ENCODE measurements at places on chromosomes 11 and 22.

GRCh38 chr22:19410941-19411689, 20.4 kb downstream of the HIRA start:
- DNase-seq: no peak

GRCh38 chr11:67272327-67273259, 6.3 kb downstream of the GRK2 start:
- no peak for DNase-seq

GRCh38 chr22:50049299-50050195, 8.6 kb downstream of the TTLL8 start:
- no peak for DNase-seq

- DNase-seq: no peak
These were observed 45.0 kb downstream of the SMCO4 start for GRCh38 chr11:93498161-93498560.

DNA sequence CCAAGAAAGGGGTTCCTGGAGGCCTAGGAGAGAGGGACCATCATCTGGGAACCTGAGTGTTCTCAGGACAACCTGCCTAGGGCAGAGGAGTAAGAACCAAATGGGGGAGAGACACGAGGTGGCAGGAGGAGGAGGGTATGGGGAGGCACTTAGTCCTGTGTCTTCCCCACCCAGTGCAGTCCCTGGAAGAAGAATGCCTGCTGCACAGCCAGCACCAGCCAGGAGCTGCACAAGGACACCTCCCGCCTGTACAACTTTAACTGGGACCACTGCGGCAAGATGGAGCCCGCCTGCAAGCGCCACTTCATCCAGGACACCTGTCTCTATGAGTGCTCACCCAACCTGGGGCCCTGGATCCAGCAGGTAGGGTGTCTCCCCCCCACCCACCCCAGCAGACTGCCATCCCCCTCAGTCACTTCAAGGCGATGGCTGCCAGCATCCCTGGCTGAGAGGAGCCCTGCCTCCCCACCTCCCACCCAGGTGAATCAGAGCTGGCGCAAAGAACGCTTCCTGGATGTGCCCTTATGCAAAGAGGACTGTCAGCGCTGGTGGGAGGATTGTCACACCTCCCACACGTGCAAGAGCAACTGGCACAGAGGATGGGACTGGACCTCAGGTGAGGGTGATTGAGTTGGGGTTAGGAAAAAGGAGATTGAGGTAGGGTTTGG, 3.7 kb upstream of the INPPL1 start:
- no peak for DNase-seq

DNA sequence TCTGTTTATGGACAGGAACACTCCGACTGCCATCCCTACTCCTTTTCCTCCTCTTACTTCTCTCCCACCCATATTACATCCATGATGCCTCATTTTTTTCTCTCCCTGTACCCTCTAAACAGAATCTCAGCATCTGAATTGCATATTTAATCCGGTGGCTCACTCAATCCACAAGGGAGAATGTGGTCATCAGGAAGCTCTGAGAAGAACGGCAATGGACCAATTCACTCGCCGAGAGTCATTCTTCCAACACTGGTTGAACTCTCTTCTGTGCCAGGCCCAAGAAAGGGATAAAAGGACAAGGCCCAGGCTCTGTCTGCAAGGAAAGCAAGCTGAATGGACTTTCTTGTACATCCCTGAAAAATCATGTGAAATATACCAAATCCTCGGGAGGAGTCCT, 15.9 kb downstream of the MAP6 start:
- no peak for DNase-seq

DNA sequence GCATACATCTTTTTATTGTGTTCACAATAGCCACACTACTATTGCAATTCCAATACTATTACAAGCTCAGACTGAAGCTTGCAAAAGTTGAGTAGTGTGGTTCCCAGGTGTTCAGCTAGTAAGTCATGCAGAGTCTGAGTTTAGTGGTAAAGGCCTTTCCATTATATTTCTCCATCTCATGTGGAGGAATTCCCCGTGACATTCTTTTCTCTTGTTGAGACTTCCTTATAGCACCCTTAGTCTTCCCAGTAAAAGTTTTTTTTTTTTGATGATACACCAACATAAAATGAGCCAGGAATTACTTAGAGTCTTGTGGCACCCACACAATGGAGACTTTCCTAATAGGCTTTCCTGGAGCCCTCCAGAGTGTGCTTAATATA, 110.8 kb downstream of the UVRAG start:
- no peak for DNase-seq

- no peak for DNase-seq
These were observed 105.5 kb downstream of the CSNK2A3 start for GRCh38 chr11:11247576-11247975.

- peak; percentile 70 for DNase-seq
These were observed at the start of gene PPP2R1B for GRCh38 chr11:111765984-111766833. TSS of gene PPP2R1B (minus strand) at chr11:111766389. CDS start at chr11:111766361, 28 bp downstream.

DNA sequence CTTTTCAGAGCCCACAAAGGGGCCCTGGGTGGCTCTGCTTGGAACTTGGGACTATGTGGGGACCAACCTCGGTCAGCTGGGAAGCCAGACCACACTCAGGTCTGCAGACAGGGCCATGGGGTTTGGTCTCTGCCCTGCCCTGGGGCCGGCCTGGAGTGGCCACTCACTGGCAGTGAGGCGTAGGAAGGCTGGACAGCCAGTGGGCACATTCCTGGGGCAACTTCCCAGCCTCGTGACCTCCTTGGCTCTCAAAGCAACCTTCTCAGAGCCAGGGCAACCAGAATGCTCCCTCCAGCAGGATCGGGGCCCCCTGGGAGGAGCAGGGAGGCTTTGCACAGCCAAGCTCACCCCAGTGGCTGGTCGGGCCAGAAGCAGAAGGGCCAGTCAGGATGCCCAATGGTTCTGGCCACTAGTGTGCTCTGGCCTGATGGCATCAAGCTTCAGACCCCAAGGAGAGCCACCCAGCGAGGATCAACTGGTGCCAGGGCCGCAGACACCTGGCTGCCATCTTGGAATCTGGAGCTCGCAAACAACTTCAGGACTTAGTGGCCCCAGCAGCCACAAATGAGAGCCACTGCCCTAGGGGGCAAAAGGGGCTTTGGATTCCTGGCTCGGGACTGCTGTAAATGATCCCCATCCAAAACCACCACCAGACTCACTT, 87.1 kb downstream of the MYEOV start:
- no peak for DNase-seq

DNA sequence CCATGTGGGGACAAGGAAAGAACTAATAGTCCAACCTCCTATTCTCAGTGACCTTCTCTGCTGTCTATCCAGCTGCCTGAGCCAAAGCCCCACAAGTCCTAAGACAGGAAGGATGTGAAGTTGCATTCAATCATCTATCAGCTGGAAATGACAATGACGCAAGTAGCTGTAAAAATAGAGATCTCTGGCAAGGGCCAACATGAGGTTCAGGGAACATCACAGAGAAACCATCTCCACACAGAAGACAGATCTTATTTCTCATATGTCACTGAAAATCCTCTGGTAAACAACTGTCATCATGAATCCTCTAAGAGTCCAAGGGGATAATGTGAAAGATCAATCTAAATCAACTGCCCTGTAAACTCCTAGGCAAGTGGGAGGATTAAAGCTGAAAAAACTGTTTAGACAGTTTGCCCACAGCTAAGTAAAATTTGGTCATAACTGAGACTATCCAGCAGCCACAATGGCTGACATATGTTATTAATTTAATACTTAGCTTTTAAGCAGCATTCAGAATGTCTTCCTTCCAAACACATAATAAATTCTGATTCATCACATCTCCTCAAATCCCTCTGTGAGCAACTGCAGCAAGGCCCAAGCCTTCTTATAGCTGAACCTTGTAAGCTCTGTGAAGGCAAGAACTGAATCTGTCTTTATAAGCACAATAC, 52.1 kb downstream of the ALG9 start:
- no peak for DNase-seq
